Stimulated activated CD4-positive, alpha-beta T cell treated with anti-CD3 and anti-CD28 coated beads, Interleukin-15, amount 100 ng/mL, for 24 hours (primary cell): ENCODE measurements at places on chromosomes 11 and 22.

- peak; percentile 44 for DNase-seq
Observed at GRCh38 chr22:17779286-17780115, 5.2 kb upstream of the BID start.

DNA sequence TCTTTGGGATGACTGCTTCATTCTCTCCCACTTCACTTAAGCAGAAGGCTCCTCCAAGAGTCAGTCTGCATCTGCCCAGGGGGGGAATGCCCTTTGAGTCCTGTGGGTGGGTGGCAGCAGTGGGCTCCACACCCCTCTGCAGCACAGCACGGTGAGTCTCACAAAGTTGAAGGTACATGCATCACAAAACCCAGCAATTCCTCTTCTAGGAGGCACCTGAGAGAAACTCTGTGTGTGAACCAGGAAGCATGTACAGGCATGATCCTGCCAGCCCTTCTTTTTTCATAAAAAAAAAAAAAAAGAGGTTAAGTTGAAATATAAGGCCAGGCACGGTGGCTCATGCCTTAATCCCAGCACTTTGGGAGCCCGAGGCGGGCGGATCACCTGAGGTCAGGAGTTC lies 87.2 kb downstream of the MYO18B start:
- DNase-seq = no peak

GRCh38 chr11:45857961-45858474 lies 10.7 kb downstream of the CRY2 start:
- DNase-seq = no peak

DNA sequence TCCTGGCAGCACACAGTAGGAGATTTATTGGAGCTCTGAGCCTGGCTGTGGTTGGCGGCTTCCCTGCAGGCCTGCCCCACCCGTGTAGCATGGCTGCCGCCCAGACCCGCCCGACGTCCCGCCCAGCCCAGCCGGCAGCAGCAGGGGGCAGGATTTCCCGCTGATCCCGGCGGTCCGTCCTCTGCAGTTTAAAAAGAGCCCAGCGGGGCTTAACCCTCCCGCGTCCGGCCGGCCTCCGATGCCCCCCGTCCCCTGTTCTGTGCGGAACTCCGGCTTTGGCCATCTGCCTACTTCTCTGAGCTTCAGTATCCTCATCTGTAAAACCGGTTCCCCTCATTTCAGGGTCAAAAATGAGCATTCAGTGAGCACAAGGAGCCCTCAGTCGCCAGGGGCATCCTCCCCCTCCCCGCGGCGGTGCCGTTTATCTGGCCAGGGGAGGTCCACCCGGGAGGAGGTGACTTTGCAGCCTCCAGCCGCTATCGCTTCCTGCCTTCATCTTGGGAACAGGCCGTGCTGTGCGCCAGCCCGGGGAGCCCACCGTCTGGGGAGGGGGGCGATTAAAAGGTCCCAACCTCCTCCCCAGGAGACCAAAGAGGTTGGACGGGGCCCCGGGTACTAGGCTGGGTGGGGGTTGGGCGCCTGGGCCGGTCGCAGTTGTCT lies at the start of gene GAS2L1:
GAS2L1 (plus strand) TSS at position 476 of the 660 bp plus-strand sequence. CDS start 1,456 bp downstream, outside the sequence.
- DNase-seq = peak; percentile 68

DNA sequence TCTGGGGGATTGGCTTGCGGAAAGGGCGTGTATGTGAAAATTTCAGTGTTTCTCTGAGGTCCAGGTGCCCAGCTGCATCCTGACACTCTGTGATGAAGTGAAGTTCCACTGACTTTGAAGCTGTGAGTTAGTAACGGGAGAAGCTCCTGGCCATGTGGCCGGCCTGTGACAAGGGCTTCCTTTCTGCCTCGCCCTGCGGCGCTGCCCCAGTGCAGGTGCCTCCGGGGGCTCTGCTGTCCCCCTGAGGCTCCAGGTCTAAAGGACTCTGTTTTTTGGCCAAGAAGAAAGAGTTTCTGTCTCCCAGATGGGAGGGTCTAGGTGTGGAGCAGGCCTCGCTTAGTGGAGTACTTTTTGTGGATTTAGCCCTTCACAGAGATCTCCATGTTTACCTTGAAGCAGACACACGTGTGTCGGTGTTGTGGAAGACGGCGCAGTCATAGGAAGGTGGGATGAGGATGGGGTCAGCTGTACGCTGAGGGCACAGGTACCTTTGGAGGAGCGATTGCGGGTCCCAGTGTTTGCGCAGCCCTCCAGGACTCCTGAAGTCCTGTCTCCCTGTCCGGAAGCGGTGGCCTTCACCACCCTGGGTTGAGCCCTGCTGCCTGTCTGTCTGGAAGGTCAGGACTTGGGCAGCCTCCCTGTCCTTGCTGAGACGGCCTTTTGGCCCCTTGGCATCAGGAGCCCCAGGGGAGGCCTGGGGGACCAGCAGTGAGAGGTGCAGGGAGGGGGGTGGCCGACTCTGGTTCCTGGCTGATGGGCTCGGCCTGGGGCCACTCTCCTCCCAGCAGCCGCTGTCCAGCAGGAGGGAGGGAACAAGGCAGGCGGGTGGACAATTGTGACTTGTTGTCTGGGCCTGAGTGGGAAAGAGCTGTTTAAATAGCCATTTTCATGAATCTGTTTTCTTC lies 1249.3 kb downstream of the BRD1 start:
- no peak for DNase-seq

GRCh38 chr22:29799217-29799680 lies 32.1 kb downstream of the UQCR10 start:
- DNase-seq = no peak

DNA sequence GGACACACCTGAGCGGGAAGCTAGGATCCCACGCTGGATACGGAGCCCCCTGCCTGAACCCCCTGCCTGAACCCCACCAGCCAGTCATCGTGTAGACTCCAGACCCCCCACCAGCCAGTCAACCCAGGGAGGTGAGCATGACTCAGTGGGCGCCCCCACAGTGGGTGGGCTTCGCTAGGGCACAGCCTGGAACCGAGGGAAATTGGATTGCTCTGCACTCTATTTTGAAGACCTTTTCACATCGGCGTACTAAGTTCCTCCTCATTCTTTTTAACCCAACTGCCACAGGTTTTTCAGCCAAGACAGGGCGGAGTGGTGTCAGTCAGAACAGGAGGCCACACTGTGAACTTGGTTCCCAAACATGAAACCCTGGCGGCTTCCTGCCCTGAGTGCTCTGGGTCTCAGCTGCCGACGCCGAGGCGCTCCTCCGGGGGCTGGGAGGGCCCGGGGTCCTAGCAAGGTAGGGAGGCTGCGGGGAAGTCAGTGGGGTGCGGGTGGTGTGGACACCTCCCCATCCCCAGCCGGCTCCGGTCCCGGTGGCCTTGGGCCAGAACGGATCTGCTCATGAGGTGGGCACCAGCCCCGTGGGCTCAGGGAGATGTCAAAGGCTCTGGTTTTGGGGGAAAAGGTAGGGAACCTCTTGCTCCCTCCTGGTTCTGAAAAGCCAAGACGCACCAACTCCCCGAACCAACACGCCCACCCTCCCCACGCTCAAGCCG lies 57.0 kb downstream of the BRD1 start:
- no peak for DNase-seq

DNA sequence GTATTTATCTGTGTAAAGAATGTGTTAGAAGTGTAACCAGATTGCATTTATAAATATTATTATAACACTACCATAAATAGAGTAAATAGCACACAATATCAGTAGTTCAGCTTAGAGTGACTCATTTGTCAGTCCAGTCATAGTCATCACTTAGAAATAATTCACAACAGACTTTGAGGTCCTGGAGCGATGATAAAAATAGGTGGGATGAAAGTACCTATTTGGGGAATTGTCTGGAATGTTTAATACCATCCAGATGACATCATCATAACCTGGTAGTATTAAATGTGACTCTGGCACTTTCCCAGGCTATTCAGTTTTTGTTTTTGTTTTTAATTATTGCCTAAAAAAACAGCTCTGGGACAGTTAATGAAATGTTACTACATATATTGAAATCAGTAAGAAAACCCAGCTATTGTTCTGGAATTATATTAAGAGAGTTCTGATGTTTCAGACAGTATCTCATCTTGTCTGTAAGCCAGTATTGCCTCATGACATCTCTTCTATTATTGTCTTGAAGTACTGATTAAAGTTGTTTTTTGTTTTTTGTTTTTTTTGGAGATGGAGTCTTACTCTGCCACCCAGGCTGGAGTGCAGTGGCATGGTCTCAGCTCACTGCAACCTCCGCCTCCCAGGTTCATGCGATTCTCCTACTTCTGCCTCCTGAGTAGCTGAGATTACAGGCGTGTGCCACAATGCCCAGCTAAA lies 74.8 kb downstream of the SIK2 start:
- no peak for DNase-seq

DNA sequence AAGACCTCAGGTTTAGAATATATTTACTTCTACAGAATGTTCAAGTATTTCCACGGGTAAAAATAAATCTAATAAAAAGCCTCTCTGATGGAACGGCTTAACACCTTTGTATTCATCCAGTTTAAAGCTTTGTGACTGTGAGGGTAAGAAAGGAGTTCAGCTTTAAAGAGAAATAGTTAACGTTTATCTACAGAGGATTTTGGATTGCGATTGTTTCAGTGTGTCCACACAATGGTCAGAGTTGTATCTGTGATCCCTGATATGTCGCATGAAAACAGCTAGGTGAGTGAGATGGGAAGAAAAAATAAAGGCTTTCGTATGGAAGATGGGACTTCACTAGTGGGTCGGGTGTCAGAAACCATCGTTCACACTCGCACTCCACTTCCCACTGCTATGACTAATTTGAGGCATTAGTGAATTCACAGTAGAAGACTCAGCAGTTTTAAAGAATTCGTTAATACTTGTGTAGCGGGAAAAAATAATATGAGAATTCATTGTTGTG lies 1.6 kb downstream of the APLP2 start:
- DNase-seq = peak; percentile 11

DNA sequence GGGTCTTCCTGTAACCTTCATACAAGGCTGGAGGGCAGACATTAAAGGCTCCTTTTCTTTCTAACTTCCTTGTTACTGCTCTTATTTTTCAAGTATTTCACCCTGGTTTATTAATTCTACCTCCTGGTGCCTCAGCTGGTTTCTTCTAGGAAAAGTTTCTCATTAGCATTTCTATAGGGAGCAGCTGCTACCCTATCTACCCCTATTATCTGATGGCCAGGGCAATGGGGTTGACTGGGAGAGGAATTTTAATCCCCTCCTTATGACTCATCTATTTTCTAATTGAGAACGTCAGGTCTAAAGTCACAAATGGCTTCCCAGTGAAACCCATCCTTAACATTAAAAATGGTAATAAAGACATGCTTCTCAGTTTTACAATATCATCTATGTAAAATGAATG lies 5.0 kb downstream of the MAP6 start:
- no peak for DNase-seq

DNA sequence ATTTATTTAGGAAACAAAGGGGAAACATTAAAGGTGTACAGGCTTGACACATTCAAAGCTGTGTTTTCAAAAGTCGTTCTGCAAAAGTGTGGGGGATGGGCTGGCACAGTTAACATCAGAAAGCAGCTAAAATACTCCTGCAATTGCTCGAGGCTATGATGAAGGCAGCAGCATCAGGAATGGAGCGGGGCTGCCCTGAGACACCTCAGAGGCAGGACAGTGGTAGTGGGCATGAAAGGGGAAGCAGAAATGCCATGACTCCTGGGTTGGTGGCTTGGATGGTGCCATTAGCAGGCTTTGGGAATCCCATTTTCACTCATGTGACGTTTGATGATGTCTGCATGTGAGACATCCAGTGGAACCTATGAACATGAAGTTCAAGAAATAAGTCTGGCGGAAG lies 646 bp downstream of the NCAPD3 start:
- DNase-seq = peak; percentile 39

GRCh38 chr22:45717789-45718188 lies 46.2 kb downstream of the ATXN10 start:
- DNase-seq = no peak

GRCh38 chr22:50479721-50480120 lies 1.6 kb upstream of the ADM2 start:
- no peak for DNase-seq

GRCh38 chr22:35292786-35293185 lies 6.9 kb upstream of the TOM1 start:
- DNase-seq = no peak

DNA sequence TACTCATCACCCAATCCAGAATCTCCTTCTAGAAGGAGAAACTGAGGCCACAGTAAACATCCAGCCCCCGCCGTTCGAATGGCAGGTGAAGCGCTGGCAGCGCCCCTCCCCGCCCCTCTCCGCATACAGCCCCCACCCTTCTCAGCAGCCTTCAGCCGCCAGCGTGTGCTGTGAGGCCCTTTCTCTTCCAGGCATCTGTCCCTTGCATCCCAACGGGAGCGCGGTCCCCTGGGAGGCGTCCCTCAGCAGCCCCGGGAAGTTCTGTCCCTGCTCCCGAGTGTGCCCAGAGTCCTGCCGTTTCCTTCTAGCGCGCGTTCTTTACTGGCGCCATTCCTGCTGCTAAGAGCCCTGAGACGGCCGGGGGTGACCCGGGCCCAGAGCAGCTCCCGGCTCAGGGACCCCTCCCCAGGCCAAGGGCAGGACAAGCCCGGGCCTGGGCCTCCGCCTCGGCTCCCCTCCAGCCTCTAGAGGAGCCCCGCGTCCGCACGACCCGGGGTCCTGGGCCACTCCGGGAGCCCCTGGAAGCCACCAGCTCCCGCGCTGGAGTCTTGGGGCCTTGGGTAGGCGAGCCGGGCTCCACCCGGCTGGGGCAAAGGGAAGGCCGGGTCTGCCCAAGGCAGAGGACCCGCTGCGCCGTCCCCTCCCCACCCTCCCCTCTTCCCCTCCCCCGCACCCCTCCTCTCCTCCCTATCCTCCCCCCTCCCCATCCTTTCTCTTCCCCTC lies 450.4 kb downstream of the OPCML start:
- no peak for DNase-seq

DNA sequence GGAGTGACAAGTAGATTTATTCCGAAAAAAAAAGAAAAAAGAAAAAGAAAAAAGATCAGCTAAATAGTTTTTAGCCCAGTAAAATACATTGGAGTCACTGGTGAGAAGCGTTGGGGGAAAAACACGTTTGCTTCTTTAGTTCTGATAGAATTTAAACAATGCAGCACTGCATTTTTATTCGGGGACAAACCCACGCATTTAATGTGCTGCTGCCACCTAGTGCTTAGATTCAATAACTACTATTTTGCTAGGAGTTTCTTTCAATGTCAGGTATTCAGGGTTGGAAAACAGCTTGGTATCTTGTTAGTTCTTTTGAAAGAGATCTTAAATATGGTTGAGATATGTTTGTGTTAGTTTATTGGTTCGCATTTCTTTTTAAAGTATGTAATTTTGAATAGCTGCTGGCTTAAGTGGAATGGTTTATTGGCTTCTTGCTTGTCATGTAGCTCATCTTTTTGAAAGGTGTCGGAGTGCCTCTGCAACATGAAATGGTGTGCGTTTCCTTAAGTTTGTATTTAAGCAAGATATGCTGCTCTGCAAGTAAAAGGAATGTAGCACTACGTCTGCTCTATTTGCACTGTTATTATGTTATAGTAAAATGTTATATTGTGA lies 41.9 kb downstream of the SVIP start:
- peak; percentile 26 for DNase-seq

GRCh38 chr11:83278351-83278750 lies 7.8 kb downstream of the CCDC90B start:
- no peak for DNase-seq

DNA sequence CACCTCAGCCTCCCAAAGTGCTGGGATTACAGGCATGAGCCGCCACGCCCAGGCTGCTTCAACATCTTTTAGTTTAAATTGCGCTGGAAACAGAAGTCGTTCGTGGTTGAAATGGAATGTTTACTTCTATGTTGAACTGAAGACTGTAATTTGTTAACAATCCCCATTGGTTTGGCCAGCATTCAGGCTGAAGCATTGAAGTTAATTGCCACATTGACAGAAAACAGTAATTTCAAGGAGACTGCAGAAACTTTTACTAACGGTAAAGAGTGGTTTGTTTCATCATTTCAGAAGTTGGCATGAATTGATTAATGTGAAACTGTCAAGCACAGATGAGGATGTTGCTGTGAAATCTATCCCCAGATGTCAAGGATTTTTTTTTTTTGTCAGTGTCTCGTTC lies 14.2 kb downstream of the AP5B1 start:
- DNase-seq = no peak
